ENCODE measurements at places on chromosomes 12 and 14.

GRCh38 chr14:69039288-69039628 lies 60.2 kb upstream of the ACTN1 start:
- no peak for DNase-seq

GRCh38 chr14:29462321-29462720 lies 465.3 kb downstream of the PRKD1 start:
- peak; percentile 44 for DNase-seq

DNA sequence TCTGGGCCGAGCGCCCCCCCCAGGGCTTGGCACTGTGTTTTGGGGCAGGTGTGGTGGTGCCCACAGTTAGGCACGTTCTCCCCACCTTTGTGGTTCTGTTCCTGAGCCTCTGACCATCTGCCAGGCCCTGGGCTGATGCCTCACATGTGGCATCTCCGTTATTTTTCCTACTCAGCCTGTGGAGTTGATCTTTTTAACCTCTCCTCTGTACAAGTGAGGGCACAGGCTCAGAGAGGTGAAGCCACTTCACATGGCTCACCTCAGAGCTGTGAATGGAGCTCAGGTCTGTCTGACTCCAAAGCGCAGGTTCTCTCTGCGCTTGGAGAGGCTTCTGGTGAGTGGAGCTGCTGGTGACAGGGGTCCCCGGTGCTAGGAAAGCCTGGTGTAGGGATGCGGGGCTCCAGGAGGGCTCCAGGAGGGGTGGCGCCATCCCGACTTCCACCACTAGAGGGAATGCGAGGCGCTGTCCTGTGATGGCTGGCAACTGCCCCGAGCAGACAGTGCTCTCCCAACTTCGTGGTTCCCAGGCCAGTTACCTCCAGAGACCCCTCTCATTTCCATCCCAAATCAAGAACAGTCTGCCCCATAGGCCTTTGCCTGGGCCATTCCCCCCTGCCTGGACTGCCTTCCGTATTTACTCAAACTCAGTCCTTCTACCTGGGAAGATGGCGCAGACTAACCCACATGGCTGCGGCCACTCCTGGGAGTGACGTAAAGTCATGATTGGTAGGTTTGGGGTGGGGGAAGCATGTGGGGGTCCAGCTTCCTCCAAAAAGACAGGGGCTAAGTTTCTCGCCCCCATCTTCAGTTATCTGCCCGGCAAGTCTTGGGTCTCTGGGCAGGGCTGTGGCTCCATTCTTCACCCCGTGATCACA lies 9.9 kb downstream of the BCL7A start:
- no peak for DNase-seq

GRCh38 chr12:40286583-40286982 lies 61.8 kb downstream of the LRRK2 start:
- DNase-seq, result no peak

GRCh38 chr12:30885321-30885720 lies 41.2 kb upstream of the TSPAN11 start:
- DNase-seq, result no peak

GRCh38 chr12:120039711-120040110 lies 50.7 kb downstream of the BICDL1 start:
- DNase-seq, result no peak

GRCh38 chr12:121861636-121862254 lies 3.1 kb upstream of the HPD start:
- DNase-seq, result no peak

- no peak for DNase-seq
Measured at GRCh38 chr14:35419429-35419841, 14.9 kb upstream of the NFKBIA start.

- DNase-seq, result no peak
Measured at GRCh38 chr12:132296063-132296462, 33.3 kb downstream of the GALNT9 start.

GRCh38 chr12:16949371-16949770 lies 343.4 kb upstream of the LMO3 start:
- no peak for DNase-seq

GRCh38 chr14:32405856-32406255 lies 76.8 kb downstream of the AKAP6 start:
- no peak for DNase-seq

GRCh38 chr14:20180486-20180885 lies 10.2 kb upstream of the OR11G2 start:
- no peak for DNase-seq

DNA sequence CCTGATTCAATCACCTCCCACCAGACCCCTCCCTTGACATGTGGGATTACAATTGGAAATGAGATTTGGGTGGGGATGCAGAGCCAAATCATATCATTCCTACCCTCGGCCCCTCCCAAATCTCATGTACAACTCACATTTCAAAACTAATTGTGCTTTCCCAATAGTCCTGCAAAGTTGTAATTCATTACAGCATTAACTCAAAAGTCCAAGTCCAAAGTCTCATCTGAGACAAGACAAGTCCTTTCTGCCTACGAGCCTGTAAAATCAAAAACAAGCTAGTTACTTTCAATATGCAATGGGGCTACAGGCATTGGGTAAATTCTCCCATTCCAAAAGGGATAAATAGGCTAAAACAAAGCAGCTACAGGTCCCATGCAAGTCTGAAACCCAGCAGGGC lies 634.6 kb downstream of the SLC6A15 start:
- no peak for DNase-seq

DNA sequence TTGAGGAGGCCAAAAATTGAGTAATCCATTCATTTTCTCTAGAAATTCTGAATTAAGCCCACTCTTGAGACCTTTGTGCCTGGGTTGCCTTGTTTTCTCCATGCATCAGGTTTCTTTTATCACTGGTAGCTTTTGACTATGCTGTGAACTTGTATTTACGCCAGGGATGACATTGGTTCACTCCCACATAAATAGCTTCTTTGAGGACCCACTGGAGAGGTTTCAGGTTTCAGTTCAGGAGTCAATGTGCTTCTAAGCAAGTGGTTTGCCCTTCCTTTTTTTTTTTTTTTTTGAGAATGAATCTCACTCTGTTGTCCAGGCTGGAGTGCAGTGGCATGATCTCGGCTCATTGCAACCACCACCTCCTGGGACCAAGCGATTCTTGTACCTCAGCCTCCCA lies 10.2 kb upstream of the SLC17A8 start:
- DNase-seq, result peak; percentile 39

DNA sequence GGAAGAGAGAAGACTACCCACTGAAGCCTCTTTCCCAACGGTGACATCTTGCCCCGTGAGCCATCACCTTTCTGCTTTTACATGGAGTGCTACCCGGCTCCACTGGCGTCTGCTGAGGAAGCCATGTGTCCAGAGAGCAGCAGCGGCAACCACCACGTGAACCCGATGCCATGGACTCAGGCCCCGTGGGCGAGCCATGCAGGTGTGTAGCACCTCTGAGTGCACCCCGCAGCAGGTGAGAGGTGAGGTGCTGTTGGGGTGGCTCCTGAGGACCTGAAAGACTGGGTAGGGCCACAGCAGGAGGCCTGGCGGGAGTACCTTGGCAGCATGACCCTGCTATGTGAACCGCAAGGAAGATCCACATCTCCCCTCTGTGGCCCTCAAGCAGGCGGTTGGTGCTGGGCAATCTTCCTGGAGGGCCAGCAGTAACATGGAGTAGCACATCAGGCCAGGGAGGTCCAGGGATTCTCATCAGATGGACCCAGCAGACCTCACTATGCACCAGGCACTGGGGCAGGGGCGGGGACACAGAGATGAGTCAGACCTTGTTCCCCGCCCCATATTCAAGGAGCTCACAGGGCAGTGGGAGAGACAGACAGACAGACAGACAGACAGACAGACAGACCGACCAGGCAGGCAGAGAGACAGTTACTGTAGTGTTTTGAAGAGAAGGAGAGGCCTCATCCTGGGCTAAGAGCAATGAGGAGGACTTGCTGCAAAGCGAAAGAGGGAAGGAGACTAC lies 129.6 kb downstream of the PAPOLA start:
- no peak for DNase-seq

DNA sequence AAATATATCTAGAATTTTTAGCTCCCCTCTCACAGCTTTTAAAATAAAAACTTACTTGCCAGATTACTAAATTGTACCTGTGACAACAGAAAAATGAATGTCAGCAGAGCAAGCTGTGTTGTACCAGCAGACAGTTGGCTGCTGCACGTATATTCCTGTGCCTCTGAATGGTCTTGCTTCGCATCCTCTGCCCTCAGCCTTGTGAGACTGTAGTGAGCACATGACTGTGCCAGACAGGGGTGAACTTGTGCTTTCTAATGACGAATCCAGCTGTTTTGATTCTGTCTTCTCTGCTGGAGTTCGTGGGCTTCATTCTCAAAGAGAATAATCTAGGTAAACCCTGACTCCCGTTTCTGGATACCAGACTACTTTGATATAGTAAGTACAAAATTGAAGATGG lies 58.3 kb upstream of the FRMD6 start:
- DNase-seq, result no peak

GRCh38 chr12:131381716-131382430 lies 329.0 kb upstream of the SFSWAP start:
- no peak for DNase-seq

DNA sequence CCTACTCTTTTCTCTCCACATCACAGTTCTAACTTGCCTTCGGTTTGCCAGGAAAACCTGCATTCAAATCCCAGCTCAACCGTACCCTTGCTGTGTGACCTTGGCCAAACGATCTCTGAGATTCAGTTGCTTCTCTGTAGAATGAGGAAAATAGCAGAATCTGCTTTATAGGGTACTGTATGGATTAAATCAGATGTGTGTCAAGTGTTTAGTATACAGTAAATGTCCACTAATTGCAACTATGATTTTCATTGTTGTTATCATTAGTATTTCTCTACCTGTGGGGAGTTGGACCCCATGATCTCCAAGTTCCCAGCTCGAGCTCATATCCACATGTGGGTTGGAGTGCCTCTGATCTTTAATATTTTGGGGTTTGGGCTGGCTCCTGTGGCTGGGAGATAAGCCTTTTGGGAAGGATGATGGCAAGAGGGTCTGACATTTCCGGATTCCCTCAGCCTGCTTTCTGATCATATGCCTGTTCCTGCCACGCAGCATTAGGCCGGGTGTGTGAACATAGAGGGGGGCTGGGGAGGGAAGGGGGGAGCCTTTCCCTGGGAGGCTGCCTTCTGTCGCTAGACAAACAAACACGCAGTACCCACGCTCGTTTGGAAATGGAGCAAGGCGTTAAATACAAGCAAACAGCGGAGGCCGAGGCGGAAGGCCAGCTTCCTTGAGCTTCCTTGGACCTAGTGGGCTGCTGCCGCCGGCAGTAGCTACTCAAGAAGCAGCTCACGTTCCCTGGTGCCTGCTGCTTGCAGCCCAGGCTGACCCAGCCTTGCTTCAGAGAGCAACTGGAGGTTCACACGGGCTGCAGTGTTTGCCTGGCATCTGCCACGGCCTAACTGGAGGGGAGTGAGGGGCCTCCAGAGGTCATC lies 213.5 kb upstream of the LHX5 start:
- no peak for DNase-seq

Measured in NCI-H1436 (cell line).